ENCODE measurements at places on chromosomes 5 and 9.

DNA sequence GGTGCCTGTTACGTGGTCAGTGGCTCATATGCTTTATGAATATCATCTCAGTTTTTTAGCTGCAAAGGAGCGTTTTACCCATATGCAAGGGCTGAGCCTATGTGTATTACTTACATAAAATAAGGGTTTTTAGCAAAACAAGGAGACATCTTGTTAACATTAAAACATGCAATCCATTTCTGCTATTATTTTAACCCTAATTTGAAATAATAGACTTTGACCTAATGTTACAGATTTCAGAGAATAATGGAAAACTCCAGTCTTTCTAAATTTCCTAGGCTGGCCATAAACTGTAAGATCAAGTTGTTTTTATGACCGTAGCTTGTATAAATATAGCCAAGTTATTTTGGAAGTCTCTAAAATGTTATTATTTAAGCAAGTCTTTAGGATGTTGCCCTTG is 121.1 kb upstream of the SEMA6A start:
- DNase-seq: no peak

- no peak for DNase-seq
These were observed 184.4 kb downstream of the CD180 start for GRCh38 chr5:67012171-67012570.

- no peak for DNase-seq
These were observed 121.2 kb downstream of the GCNT1 start for GRCh38 chr9:76580188-76580587.

DNA sequence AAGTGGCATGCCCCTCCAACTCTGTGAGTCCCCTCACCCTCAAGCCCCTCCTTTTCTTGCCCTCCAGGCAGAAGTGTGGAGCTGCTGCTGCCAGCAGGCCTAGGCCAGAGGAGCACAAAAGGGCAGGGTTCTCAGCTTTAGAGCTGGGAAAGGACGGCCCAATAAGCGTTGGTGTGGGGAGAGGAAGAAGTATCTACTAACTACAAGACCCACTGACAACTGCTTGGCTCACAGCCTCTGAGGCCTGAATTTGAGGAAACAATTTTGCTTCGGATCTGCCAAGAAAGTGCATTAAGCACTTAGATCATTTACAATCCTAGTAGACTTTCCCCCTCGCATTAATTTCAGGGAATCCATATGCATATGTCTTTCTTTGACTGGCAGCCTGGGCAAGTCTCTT is 179.4 kb downstream of the SNX18 start:
- DNase-seq: no peak

DNA sequence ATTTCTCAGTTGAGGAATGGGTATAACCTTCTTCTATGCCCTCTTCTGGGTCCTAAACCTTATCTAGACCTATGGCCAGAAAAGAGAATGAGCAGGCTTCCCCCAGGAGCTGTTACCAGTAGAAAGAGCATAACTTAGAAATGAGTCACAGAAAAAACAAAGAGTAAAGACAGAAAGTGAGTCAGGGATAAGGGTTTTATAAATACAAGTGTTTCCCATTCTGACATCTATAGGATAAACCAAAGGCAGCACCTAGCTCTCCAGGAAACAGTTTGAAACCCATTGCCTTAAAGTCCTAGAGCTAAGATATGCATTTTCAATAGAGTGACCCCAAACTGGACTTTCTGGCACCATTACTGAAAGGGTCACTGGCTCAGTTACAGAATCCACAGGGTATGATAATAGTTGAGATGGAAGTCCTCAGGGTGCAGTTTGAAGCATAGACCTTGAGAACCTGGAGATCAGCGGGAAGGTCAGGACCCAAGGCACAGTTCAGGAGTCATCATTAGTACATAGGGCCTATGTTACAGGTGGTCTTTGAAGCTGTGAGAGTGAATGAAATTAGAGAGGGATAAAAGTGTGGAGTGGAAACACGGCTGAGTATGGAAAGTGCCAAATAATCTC is 42.7 kb upstream of the LIFR start:
- DNase-seq: no peak

DNA sequence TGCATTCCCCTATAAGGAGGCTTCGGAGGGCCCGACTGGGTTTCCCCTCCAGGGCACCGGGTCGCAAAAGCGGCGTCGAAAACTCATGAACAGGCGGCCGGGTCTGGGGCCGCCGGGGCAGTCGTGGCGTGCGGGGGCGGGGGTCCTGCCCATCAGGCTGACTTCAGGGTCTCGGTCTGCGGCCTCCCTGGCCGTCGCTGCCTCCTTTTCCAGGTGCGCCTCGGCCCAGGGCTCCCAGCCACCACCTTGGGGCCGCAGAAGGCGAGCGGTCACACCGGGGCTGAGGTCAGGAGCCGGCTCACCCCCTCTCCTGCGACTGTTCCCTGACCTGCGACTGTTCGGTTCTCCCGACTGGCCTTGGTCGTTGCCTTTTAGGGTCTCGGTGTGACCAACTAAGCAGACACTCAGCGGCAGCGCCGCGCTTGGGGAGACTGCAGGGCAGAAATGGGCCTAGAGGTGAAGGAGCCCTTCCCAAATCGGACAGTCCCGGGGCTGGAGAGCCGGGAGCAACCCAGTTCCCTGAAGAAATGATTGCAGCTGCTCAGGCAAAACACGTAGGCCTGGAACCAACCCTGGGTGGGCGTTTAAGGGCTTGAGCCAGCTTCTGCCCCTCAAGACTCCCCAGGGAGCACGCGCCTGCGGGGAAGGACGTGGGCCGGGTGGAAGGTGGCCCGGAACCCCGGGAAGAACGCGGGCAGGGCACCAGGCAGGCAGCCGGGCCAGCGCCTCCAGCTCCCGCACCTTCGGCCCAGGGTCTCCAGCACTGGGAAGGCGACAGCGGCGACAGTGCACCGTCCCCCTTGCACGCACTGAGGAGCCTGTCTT is 11.2 kb downstream of the IRX2 start:
- DNase-seq: no peak

DNA sequence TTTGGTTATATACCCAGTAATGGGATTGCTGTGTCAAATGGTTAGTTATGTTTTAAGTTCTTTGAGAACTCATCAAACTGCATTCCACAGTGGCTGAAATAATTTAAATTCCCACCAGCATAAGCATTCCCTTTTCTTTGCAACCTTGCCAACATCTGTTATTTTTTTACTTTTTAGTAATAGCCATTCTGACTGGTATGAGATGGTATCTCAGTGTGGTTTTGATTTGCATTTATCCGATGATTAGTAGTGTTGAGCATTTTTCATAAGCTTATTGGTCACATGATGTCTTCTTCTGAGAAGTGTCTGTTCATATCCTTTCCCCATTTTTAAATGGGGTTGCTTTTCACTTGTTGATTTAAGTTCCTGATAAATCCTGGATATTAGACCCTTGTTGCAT is 435.7 kb upstream of the RIOK2 start:
- DNase-seq: no peak

Data from stimulated activated CD4-positive, alpha-beta T cell treated with anti-CD3 and anti-CD28 coated beads, Interleukin-12 subunit alpha, Interleukin-12 subunit beta, amount 100 ng/mL, for 24 hours (primary cell).